Hematopoietic multipotent progenitor cell treated with erythropoietin and hydrocortisone succinate and interleukin-3 and kit ligand, for 8 days (in vitro differentiated cells): ENCODE measurements at places on chromosomes 11 and 22.

GRCh38 chr22:48256041-48256739, 1493.7 kb downstream of the TBC1D22A start:
- DNase-seq: no peak

GRCh38 chr22:30241576-30242371, 4.8 kb downstream of the LIF start:
- no peak for DNase-seq

GRCh38 chr11:40403321-40403720, 1056.1 kb downstream of the LRRC4C start:
- DNase-seq: no peak

GRCh38 chr11:125264100-125265022, 99.8 kb downstream of the PKNOX2 start:
- DNase-seq: no peak

- no peak for DNase-seq
These were observed 24.5 kb upstream of the CCDC134 start for GRCh38 chr22:41775976-41776375.

GRCh38 chr11:9853929-9854552, 190.2 kb downstream of the SWAP70 start:
- DNase-seq: no peak

GRCh38 chr11:66437979-66438503, 607 bp downstream of the MRPL11 start:
- DNase-seq: peak; percentile 6

- DNase-seq: no peak
These were observed 98.6 kb downstream of the FEZ1 start for GRCh38 chr11:125397421-125397820.

DNA sequence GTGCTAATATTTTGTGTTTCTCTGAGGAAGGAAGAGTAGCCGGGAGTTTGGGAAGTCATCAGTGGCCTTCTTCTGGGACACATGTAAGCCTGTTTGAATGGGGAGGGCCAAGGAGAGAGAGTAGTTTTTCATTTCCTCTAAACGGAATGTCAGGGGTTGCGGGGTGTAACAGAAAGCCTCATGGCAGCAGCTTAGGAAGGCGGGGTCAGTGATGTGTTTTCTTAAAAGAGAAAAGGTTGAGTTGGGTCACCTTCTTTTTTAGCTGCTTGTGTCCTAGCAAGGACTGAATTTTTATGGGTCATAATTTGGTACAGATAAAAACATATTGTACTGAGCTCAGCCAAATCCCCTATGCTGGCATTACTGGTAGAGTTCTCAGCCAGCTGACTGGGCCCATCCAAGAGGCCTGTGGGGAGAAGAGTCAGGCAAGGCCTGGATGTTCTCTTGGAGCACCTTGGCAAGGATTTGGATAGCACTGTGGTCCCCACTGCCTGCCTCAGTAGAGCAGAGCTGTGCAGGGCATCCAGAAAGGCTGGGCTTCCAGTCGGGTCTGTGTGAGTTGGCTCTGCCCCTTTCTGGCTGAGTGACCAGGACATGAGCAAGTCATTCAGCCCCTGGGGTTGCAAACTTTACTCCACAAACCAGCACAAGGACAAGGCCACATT, 29.4 kb upstream of the NAV2 start:
- no peak for DNase-seq

DNA sequence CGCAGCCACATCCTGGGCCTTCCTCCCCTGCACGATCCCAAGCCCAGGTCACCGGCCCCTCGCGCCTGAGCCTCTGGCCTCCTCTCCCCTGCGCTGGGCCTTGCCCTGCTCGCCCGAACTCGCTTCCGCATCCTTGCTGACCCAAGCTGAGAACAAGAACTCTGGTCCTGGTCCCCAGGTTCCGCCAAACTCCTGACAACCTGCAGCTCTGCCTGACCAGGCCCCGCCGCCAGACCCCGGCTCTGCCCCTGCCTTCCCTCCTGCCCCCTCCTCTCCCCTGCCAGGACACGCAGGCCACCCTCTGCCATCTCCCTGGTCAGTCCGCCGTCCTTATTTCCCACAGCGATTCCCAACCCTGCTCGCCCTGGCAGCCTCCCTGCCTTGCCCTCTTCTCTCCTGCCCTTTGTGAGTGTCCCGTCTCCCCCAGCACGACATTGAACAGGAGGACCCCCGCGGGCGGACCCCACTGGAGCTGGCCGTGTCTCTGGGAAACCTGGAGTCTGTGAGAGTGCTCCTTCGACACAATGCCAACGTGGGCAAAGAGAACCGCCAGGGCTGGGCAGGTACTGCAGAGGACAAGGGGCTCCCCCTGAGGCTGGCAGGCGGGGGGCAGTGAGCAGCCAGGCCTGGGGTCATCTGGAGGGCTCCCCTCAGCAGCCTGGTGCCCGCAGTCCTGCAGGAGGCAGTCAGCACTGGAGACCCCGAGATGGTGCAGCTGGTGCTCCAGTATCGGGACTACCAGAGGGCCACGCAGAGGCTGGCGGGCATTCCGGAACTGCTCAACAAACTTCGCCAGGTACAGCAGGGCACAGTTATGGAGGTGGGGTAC, 762 bp downstream of the ANKRD13D start:
- DNase-seq: no peak

- DNase-seq: no peak
These were observed 3.0 kb upstream of the GRAP2 start for GRCh38 chr22:39897841-39898240.

GRCh38 chr22:25038239-25038638, 85.7 kb downstream of the KIAA1671 start:
- no peak for DNase-seq

DNA sequence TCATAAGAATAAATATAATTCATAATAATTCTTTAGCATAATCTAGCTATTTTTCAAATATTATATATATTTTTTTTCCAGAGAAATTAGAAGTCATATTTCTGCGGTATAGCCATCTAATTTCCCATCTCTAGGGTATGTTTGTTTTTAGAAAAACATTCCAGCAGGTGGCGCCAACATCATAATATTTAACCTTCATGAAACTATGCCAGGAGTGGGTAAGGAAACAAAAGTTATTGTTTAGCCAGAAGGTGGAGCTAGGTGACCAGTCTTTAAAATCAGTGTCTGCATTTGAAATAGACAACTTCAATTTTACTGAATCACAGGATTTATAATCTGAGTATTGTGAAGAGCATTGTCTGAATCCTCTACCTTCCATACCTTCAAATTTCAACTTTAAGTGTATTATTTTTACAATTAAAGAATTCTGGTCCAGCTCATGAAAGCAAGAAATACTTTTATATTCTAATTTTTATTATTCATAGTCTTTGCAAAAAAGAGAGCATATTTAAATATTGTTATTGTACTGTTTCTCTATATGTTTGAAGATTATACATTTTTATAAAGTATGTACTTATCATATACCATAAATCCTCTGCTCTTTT, 15.7 kb upstream of the CCDC179 start:
- DNase-seq: peak; percentile 91

- DNase-seq: no peak
These were observed 1.9 kb downstream of the CLDN5 start for GRCh38 chr22:19522190-19522880.

DNA sequence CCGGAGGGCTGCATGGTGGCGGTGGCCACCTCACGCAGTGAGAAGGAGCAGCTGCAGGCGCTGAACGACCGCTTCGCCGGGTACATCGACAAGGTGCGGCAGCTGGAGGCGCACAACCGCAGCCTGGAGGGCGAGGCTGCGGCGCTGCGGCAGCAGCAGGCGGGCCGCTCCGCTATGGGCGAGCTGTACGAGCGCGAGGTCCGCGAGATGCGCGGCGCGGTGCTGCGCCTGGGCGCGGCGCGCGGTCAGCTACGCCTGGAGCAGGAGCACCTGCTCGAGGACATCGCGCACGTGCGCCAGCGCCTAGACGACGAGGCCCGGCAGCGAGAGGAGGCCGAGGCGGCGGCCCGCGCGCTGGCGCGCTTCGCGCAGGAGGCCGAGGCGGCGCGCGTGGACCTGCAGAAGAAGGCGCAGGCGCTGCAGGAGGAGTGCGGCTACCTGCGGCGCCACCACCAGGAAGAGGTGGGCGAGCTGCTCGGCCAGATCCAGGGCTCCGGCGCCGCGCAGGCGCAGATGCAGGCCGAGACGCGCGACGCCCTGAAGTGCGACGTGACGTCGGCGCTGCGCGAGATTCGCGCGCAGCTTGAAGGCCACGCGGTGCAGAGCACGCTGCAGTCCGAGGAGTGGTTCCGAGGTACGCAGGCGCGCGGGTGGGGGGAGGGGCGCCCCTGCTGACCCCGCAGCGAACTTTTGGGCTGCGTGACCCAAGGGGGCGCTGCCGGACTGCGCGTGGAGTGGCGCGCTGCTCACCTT, 670 bp downstream of the NEFH start:
- peak; percentile 68 for DNase-seq

GRCh38 chr11:27216270-27217149, 146.5 kb downstream of the CCDC34 start:
- DNase-seq: no peak

DNA sequence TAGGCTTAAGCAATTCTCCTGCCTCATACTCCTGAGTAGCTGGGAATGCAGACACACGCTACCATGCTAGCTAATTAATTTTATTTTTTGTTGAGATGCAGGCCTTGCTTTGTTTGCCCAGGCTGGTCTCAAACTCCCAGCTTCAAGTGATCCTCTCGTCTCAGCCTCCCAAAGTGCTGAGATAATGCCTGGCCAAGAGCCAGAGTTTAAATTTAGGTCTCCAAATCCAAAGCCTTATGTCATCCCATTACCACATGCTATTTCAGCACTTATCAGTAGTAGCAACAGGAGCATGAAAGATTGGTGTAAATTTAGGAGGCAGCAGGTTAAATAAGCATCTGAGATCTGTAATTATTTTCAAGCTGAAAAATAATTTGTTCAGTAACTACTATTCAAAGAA, 326.1 kb upstream of the ANO5 start:
- DNase-seq: no peak

GRCh38 chr11:19519353-19519752, 193.3 kb upstream of the NAV2 start:
- DNase-seq: no peak

- DNase-seq: no peak
These were observed 112.9 kb downstream of the SLC36A4 start for GRCh38 chr11:93084727-93085505.

- DNase-seq: no peak
These were observed 13.4 kb downstream of the KDELR3 start for GRCh38 chr22:38481162-38481870.

DNA sequence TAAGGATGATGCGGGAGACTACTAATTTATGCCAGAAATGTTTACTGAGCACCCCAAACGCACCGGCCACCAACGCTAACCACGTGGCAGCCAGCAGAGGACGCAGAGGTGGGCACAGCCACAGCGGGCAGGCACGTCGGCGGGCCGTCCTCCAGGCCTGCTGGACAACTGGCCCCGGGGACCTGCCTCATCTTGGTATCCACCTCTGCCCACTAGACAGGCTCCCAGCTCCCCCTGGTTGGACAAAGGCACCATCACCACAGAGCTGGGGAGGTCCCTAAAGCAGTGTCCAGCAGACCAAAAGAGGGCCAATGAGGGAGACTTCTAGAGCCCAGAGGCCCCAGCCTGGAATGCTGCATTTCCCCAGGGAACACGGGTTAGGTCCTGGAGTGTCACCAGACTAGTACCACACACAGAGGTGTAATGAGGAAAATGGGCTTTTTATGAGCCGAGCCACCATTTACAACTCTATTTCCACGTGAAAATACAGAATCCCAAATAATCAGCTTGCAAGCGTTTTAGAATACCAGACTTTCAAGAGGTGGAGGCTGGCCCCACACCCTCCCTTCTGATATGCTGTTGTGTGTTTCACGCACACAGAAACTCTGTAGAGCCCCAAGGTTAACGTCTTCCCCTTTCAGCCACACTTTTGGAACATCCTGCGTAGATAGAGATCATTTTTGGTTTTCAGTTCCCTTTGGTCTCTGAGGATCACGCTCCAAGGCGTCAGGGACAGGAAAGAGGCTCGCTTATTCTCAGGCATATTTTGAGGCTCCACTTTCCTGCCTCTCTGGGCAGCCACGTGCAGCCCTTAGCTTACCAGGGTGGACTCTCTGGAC, 23.7 kb upstream of the BID start:
- DNase-seq: peak; percentile 28

GRCh38 chr22:39437791-39438704, 18.8 kb upstream of the MGAT3 start:
- DNase-seq: no peak

DNA sequence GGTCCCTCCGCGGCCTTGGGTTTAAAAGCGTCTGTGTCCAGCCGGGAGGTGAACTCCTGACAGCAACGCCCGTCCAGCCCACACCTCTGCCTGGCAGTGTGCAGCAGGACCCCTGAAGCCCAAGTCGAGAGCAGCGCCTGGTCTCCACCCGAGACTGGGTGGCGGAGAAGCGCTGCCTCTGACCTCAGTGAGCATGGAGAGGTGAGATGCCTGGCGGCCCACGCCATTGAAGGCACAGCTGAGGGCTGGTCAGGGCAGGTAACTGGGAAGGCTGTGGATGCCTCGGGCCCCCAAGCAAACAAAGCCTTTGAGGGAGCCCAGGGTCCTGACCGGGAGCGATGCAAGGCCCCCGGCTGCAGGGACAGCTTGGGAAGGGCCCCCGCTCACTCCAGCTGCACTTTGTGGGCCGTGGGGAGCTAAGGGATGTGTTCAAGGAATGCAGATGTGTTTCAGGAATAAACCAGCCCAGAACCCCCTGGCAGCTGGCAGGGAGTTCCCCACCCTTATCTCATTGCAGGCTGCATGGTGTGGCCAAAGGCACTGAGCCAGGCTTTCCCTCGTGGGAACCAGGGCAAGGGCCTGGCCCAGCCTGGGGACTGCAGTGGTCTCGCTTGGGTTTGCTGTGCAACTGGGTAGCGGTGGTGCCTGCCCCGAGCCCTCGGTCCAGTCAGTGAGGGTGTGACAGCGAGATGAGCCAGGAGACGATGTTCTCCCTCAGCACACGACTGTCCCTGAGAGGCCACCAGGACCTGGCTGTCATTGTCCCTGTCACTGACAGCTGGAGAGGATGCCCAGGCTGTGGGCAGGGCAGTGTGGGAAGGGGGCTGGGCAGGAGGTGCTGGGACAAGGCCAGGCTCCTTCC, 92.5 kb downstream of the WNT7B start:
- DNase-seq: peak; percentile 50

DNA sequence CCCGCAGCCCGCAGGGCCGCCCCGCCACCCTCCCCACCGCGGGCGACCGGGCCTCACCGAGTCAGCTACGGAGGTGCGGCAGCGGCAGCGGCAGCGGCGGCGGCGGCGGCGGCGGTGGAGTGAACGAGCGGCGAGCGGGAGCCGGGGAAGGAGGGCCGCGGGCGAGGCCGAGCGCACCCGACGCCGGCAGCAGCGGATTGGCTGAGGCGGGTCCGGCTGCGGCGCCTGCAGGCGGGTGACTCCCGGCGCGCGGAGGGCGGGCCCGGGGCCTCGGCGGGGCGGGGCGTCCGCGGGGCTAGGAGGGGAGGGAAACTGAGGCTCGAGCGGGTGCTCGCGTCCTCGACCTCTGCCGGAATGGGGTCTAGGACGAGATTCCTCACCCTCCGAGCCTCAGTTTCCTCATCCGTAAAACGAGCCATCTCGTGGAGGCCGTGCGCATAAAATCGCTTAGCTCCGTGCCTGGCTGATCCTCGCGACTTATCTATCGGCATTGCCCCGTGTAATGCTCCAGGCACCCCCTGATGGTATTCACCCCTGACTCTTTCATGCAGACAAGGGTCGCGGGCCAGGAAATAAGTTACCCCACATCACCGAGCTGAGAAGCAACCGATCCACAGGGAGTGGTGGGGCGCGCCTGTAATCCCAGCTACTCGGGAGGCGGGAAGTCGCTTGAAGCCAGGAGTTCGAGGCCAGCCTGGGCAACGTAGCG, at the start of gene CPT1A:
TSS of gene CPT1A (minus strand) at position 199 of the 709 bp plus-strand sequence. CDS start 26,442 bp downstream, outside the sequence.
- DNase-seq: peak; percentile 78
